ENCODE measurements at places on chromosomes 2 and 18.
A peak's percentile ranks its signal among the peaks of the same experiment; 100 is the strongest.

GRCh38 chr2:3236300-3237045 is 141.1 kb downstream of the EIPR1 start:
- DNase-seq = no peak

- DNase-seq = no peak
Measured at GRCh38 chr2:158689391-158689790, 105.7 kb upstream of the DAPL1 start.

- DNase-seq = no peak
Measured at GRCh38 chr2:48312126-48312525, 217.8 kb upstream of the STON1 start.

GRCh38 chr2:15941481-15941850 is 1.1 kb downstream of the MYCN start:
- DNase-seq = no peak

- no peak for DNase-seq
Measured at GRCh38 chr2:42797281-42797680, 4.9 kb upstream of the HAAO start.

DNA sequence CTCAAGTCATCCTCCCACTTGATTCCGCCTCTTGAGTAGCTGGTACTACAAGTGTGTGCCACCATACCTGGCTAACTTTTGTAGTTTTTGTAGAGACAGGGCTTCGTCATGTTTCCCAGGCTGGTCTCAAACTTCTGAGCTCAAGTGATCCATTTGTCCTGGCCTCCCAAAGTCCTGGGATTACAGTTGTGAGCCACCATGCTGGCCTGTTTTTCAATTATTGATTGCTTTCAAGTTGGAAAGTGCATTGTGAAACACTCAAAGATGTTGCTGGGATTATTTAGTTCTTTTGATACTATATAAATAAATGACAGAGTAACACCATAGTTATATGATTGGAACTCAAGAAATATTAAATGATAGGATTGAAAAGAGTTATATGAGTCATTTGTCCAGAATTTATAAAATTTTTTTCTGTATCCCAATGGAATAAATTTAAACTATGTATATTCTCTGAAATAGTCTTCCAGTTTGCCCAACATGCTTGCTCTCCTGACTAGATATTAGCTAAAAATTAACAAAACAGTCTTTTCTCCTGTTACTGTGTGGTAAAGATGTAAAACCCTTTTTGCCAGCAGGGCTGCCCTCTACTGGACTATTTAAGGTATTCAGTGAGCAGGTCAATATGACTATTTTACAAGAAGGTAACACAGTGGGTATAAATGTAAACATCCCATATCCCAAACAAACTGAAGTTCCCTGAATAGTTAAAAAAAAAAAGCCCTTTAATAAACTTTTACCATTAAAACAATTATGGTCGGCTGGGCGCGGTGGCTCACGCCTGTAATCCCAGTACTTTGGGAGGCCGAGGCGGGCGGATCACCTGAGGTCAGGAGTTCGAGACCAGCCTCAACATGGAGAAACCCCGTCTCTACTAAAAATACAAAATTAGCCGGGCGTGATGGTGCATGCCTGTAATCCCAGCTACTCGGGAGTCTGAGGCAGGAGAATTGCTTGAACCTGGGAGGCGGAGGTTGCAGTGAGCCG is 42.7 kb downstream of the ACSL3 start:
- DNase-seq = peak; percentile 59

DNA sequence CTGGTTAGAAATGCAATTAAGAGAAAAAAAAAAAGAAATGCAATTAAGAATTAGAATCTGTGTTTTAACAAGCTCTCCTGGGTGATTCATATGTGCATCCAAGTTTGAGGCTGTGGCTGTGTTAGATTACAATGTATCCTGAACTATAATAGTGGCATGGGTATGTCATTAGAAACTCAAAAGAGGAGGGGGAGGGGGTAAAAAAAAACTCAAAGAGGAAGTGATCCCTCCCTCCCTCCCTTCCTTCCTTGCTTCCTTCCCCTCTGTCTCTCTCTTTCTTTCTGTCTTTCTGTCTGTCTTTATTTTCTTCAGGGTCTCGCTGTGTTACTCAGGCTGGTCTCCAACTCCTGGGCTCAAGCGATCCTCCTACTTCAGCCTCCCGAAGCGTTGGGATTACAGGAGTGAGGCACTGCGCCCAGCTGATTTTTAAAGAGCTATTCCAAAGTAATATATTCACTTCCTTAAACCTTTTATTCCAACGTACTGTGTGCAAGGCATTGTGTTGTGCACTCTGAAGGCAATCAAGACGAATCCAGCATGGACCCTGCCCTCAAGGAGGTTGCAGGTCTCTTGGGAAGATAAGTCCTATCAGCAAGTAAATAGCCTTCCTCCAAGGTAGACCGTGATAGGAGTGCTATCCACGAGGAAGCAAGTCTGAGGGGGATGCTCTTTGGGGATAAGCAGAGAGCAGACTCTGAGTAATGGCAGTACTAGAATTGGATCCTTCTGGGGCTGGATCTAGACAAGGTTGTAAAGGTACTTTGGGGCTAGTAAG is 35.9 kb upstream of the MCFD2 start:
- no peak for DNase-seq

DNA sequence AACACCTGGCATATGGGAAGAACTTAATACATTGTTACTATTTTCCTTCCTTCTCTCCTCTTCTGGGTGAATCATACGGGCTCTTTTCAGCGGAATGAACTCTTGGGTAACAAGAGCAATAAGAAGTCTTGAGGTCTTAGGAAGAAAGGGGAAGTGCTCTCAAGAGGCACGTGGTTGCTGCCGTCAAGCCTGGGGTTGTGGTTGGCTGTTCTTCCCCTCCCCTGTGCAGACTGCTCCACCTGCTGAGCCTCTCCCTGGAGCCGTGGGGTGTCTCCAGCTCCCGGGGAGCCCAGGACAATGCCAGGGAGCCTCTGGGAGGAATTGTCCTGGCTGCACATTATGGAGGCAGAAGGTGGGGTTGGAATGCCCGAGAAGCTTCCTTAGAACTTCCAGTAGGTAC is 19.4 kb downstream of the TOGARAM2 start:
- no peak for DNase-seq

DNA sequence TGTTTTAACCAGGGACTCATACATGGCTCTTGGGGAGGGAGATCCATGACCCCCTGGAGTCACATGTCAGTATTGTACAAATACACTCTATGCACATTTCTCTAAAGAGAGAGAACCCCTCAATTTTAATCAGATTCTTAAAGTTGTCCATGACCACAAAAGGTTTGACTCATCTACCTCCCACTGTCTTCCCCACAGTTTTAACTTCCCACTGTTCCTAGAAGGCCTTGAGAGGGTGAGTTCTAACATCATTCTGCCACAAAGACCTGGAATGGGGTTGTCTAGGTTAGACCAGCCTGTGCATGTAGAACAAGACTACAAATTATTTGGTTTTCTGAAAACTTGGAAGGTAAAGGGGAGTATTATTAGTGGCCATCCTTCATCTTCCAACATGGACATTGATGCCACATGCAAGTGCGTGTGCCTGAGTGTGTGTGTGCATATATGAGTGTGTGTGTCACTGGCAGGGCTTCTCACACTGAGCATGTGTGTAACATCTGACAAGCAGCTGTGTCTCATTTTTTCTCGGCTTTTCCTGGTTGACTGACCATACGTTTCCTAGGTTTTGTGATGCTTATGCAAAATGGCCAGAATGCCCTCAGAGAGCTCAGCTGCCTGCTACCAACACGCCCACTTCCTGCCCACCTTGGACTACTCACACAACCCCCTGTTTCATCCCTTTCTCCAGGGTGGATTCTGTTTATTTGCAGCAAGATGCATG is 94.6 kb upstream of the LGALSL start:
- peak; percentile 22 for DNase-seq

DNA sequence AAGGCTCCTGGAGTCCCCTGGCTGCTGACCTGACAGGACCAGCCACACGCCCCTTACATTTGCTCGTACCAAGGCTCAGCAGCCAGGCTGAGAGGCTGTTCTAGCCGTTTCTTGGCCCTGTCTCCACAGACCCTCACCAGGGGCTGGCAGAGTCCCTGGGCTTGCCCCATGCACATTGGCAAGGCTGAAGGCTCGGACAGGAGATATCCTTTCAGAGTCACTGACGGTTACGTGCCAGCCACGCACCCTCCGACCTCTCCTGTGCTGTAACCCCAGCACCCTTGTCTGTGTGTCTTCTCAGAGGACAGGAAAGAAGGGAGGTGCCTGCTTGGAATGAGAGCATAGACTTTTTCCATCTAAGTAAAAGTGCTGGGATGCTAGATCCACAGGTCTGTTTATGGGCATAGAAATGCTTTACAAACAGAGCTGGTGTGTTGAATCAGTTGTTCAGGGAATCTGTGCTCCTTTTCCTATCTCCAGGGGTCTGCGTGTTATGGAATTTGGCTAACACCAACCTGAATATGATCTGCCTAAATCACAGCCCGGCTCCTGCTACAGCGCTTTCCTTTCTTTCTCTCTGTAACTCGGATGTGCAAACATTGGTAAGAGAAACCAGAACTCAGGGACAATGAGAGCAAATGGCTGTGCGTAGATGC is 41.0 kb downstream of the COPS8 start:
- DNase-seq = no peak

DNA sequence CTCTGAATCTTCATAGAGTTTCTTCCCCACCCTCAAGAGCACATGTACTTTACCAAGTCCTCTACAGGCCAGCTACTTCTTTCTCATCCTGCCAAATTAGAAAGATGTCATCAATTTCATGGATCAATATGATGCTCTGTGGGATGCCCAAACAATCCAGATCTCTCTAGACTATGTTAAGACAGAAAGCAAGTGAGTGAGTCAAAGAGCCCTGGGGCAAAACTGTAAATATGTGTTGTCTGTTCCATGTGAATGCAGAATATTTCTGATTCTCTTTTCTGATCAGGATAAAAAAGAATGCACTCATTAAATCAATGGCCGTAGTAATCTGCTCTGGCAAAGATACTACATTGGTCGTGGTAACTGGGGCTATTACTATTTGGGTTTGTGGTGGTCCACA is 53.1 kb upstream of the ROCK2 start:
- DNase-seq = peak; percentile 44

- peak; percentile 59 for DNase-seq
Measured at GRCh38 chr2:48448274-48449061, 81.5 kb upstream of the STON1 start.

DNA sequence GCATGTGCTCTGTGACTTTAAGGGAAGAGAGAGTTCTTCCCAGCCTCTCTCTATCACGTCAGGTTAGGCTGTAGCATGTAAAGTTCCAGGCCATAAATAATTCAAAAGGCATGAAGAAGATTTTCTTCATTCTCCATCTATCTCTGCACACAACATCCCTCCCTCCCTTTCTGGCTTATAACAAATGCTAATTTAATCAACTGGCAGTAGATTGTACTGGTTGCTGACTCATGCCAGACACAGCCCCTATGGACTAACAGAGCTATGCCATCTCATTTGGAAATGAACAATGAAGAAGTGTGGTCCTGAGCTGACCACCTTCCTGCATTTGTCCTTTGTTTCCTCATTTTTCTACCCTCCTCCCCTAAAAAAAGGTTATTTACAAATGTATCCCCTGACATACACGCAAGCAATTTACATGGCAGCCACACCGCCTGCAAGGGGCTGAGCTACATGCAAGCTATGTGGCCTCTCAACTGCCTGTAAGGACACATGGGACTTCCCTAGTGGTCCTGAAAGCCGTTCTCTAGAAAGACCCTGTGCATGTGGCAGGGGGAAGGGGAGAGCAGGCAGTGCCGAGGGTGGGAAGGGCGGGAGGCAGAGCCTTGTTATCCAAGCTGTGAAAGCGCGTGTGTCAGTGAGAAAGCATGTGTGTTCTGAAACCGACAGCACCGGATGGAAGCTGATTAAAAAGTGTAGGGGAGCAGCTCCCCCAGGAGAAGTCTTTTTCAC is 90.9 kb upstream of the KLF7 start:
- peak; percentile 60 for DNase-seq

DNA sequence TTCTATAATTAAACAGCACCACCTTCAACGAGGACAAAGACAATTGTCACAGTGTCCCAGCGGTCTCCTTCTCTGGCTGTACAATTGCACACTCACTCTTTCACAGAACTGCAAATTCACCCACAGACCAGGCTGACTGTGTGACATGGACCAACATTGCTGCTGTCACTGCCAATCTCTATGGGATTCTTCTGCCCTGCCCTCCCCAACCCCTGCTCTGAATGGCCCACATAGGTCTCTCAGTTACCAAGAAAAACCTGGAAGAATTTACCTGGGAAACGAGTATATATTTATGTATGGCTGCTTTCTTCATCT is 26.5 kb downstream of the LRRC30 start:
- no peak for DNase-seq

GRCh38 chr2:172066394-172066886 is 18.9 kb upstream of the DLX1 start:
- no peak for DNase-seq

- peak; percentile 32 for DNase-seq
Measured at GRCh38 chr2:227472265-227473121, 537 bp downstream of the AGFG1 start.

- DNase-seq = no peak
Measured at GRCh38 chr2:173354073-173354581, 545 bp upstream of the CDCA7 start.

DNA sequence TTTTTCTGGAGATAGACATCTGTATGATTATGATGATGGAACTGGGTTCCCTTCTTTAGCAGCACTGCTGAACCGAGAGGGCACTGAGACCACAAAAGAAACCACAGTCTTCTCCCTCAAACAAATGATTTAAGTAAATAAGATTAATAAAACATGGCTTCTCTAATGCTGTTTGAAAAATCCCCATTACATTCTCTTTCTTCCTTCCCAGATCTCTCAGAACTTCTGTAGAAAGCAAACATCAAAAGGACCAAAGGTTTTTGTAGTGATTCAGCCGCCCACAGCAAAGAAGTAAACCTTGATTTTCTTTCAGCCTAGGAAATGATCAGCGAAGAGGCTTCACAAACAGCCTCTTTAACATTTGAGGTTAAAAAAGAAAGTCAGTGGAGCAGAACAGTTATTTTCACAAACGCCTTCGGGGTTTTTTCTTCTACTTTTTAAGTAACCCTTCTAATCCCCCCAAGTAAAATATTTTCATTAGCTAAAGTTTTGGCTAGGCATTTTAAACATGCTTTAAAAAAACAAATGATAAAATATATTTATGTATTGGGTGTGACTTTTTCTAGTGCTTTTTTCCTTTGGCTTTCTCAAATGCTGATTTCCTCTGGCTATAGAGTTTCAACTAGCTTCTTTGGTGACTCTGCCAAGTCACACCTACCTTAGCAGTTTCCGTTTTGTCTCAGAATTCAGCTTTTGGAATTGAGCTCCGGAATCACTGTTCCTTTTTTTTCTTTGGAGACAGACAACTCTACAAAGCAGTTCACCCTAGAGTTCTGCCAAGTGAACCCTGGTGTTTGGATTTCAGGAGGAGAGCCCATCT is 89.6 kb downstream of the UPP2 start:
- DNase-seq = peak; percentile 11

GRCh38 chr18:62200121-62200914 is 13.3 kb downstream of the RELCH start:
- DNase-seq = no peak

All from EL (cell line).